BJ (cell line): ENCODE measurements at places on chromosomes 1 and 21. TPM values are rescaled to one million over a fixed set of nuclear protein-coding genes. Genes with fewer than 3 reads are reported as not detected.

The KPRP gene
- not detected in 2 replicates for polyA plus RNA-seq

The BATF3 gene
- polyA plus RNA-seq = 1.5 and 1.7 TPM in 2 replicates

The LAX1 gene
- polyA plus RNA-seq = 0.02 TPM in 1 of 2 replicates, not detected in the other

The TAL1 gene
- polyA plus RNA-seq = not detected in 2 replicates

The HAX1 gene
- 268 and 270 TPM in 2 replicates for polyA plus RNA-seq

The AADACL3 gene
- not detected in 2 replicates for polyA plus RNA-seq

The C2CD2 gene
- polyA plus RNA-seq = 18.1 and 21.9 TPM in 2 replicates
